ENCODE measurements at places on chromosomes 4 and X.

- DNase-seq, result no peak
Observed at GRCh38 chr4:36337665-36338185, 56.3 kb downstream of the DTHD1 start.

DNA sequence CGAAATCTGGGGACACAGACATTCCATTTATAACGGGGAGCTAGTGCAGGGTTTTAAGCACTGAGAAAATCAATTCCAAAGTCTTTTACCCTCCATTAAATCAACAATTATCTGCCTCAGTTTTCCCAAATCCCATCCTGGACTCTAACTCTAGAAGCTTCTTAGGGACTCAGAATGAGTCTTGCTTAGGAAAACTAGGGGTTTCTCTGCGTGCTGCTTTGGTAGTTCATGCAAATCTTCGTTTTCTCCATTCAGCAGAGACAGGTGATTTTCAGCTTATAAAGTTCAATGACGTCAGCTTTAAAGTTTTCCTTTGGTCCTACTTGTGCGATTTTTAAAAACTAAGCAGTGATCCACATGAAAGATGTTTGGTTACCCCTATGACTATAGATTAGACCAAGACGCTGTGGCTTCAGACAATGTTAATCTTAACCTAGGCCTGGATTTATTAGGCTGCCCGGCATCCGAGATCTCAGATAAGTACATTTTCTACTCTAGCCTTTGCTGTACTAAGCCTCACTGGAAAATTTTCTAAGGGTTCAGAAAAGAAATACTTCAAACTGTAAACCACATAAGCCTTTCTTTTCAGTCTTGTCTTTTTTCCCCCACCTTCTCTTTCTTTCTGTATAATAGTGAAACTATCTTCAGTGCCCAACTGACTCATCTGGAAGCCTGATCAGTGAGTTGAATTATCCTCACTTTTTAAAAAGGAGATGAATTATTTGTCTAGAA, 121.4 kb upstream of the GATB start:
- DNase-seq, result no peak

- no peak for DNase-seq
Observed at GRCh38 chrX:46627062-46627461, 53.5 kb downstream of the CHST7 start.

- no peak for DNase-seq
Observed at GRCh38 chr4:3406431-3406830, 35.3 kb upstream of the HGFAC start.

GRCh38 chr4:189660722-189661360, 279.8 kb upstream of the FRG1 start:
- DNase-seq, result no peak

- no peak for DNase-seq
Observed at GRCh38 chrX:139204571-139204897, 326.0 kb upstream of the F9 start.

DNA sequence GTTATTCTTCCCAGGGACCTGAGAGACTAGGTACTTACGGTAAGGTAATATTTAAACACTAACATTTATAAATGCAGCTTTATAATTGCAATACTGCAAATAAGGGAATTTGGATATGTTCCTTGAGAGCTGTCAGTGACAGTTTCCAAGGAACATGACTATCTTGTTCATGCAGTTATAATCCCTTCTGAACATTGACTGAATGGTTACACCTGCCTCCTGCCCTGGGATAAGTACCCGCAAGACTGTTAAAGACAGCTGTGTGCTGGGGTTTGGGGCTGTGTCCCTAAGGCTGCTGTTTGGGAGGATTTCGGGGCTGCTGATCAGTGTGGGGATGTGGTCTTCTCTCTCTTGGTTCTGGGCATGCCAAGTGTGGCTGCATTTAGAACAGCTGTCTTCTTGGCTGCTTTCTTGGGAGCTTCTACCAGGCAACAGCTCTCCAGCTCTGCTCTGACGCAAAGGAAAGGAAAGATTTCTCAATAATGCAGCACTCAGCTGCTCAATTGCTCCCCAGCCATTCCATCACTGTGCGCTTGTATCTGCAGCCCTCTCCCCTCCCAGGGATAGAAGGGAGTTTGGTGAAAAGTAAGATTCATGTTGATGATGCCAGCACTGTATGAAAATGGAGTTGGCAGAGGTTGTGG, 298.8 kb upstream of the TAPT1 start:
- DNase-seq, result no peak

Data from activated T-cell treated with anti-CD3 and anti-CD28 coated beads, Interleukin-2, amount 50 U/mL, for 1 hour (primary cell).